Stimulated activated CD4-positive, alpha-beta T cell treated with anti-CD3 and anti-CD28 coated beads, Interleukin-2, amount 100 ng/mL, for 48 hours (primary cell): ENCODE measurements at places on chromosomes 16 and 17.

- DNase-seq: no peak
These were observed 8.4 kb downstream of the FXR2 start for GRCh38 chr17:7606280-7606679.

- DNase-seq: no peak
These were observed 10.5 kb upstream of the HEATR6 start for GRCh38 chr17:60089096-60089806.

DNA sequence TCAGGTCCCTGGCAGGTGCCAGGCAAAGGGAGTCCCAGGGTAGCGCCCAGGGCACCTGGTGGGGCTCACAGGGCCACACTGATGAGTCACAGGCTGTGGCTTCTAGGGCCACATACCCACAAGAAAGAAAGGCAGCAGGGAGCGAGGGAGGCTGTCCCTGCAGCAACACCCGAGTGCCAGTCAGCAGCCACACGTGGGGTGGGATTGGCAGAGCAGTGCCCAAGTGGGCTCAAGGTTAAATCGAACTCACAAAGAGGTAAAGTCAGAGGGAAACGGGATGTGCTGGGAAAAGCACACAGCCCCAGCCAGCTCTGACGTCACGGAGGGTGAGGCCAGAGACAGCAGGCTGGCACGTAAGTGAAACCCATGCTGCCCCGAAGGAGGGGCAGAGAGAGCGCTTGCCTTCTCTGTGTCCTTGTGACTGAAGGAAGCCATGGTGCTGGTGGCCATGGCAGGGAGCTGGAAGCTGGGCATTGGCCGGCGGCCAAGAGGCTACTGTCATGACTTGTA lies 33.8 kb downstream of the FA2H start:
- no peak for DNase-seq

DNA sequence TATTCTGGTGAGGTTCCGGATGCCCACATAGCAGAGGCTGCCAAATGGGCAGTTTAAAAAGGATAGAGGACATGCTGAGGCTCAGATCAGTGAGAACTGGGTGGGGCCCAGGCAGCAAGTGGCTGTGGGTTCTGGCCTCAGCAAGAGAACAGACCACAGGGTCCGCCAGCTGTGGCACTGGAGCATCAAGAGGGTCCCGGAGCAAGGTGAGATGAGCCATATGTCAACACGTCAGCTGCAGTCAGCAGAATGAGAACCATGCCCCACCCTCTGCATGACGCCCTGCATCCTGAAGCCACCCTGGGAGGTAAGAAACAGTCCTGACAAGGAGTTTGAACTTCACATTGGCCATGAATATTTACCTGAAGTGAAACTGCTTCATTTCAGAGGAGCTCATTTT lies 20.1 kb upstream of the CCL5 start:
- no peak for DNase-seq

DNA sequence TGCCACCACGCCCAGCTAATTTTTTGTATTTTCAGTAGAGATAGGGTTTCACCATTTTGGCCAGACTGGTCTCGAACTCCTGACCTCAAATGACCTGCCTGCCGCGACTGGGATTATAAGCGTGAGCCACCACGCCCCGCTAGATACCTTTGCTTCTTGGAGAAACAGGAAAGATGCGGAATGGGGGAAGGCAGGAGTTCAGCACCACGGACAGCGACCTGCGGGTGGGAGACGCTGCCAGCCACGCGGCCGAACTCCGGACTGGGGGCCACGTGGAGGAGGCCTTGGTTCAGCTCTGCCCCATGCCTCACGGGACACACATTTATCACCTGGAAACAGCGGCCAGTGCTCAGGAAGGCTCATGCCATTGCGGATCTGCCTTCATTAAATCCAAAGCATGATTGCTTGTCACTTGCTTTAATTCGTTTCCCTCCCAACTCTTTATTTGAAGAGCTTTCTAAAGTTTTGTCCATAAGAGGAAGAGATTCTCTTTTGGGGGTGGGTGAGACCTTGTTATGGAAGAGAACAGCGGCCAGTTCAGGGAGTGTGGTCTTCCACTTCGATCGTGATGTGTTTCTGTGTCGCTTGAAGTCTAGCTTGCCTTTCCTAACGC lies 219.9 kb downstream of the ENGASE start:
- peak; percentile 28 for DNase-seq

GRCh38 chr16:75416904-75417565 lies 16.3 kb downstream of the CFDP1 start:
- no peak for DNase-seq

- DNase-seq: no peak
These were observed 2.0 kb downstream of the P2RX1 start for GRCh38 chr17:3914312-3914670.

DNA sequence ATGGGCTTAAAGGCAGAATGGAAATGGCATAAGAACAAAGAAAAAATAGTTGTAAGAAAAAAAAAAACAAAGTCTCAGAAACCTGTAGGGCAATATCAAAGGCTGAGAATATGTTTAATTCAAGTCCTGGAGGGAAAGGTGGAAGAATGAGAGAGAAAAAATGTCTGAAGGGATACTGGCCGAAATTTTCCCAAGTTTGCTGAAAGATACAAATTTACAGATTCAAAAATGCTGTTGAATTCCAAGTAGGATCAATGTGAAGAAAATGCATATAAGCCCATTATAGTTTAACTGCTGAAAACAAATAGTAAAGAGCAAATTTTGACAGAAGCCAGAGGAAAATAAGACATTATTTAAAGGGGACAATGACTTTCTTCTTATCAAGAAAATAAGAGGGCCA lies 6.6 kb upstream of the USP22 start:
- no peak for DNase-seq

- DNase-seq: peak; percentile 62
These were observed 3.8 kb upstream of the TAC4 start for GRCh38 chr17:49851387-49852291.

GRCh38 chr16:57804111-57804837 lies 2.0 kb upstream of the KIFC3 start:
- no peak for DNase-seq

DNA sequence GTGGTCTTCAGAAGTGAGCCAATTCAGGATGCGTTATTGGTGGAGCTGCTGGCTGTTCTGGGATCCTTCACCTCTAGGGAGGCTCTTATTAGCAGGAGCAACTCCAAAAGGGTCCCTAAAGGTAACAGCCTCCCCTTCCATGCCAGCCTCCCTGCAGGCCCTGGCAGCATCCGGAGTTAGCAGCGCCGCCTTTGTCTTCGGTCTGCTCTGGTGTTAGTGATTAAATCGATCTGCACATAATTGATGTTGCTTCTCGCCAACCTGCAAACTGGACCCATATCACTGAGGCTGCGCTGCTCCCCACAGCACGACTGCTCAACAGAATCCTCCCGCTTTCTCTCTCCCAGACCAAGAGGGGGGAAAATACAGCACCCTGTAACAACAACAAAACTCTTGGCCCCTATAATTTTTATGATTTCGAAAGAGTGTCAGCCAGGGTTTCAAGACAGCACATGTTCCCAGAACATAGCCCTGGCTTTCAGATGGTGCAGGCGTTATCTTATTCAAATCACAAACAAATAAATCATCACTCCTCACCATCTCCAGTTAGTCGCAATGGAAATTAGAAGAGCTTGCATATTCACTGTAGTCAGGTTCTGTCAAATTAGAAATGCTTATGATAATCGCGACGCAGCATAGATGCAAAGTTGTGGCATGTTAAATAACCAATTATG lies 76.0 kb downstream of the IRX3 start:
- no peak for DNase-seq

DNA sequence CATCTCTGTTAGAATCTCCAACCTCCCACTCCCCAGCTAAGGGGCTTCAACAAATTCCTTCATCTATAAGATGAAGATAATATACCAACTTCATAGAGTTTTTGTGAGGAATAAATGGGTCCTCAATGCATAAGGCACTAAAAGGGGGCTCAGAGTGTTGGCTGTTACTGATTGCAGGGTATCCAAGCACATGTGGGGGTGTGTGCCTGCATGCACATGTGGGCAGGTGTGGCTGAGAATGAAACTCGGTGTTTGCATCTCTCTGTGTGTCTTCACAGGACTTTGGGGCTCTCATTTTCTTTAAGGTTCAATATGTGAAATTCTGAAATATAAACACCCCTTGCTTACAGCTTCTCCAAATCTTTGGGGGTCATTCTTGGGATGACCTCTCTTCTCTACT lies 4.1 kb upstream of the PPP1R9B start:
- no peak for DNase-seq

- no peak for DNase-seq
These were observed 29.5 kb downstream of the METTL16 start for GRCh38 chr17:2482218-2482617.

- DNase-seq: no peak
These were observed 12.6 kb downstream of the BLMH start for GRCh38 chr17:30279156-30279555.

DNA sequence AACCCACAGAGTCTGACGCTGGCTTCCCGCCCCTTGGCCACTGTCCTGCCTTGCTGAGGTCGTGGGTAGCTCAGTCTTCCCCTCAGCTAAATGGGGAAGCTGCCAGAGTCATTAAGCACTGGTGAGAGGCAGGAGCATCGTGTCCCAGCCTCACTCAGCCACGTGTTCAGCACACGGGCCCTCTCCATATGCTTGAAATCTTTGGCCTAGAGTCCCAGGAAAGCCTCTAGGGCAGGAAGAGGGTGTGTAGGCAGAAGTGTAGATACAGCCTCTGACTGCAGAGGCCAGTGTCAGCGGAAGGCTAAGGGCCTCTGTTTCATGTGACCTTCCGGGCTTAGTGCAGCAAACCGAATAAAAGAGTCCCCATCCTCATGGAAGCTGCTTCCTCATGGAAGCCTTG lies 4.1 kb downstream of the DHODH start:
- DNase-seq: no peak

DNA sequence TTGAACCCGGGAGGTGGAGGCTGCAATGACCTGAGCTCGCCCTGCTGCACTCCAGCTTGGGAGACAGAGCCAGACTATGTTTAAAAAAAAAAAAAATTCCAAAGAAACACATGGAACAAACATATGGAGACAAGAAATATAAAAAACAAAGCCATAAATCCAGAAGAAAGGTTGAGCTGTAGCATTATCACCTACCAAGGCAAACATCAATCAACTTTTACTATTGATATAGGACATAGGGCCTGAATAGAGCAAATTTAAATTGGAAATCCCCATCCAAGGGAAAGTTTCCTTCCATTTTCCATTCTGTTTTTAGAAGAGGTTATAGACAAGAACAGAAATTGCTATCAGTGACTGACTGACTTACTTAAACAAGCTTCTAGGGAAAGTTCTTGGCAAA lies 56.6 kb downstream of the SSH2 start:
- DNase-seq: no peak

DNA sequence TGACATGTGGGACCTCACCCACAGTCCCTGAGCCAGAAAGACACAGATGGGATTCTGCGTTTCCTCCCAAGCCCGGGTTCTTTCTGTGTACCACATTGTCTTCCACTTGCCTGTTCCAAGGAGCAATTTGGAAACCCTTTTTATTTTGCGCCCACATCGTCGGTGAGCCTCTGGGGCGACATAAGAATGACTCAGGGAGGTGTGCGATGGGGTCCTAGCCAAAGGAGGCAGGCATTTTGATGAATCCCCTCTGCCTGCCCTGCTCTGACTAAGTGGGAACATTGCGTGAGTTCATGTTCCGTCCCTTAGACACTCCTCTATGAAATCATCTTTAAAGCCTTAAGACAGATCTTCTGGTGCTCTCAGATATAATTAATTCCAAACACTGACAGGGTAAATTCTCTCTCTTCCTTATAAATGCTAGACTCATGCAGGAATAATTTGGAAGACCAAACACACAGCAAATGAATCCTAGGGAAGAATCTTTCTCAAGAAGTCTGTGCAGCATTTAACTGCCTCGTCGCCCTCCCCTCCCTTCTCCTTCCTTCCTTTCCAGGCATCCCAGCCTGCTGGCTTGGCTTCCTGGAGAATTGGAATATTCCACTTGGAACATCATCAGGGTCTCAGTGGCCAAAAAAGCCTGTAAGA lies 52.7 kb upstream of the FOXF1 start:
- DNase-seq: no peak

- no peak for DNase-seq
These were observed 239.9 kb downstream of the PHKB start for GRCh38 chr16:47700857-47701587.

DNA sequence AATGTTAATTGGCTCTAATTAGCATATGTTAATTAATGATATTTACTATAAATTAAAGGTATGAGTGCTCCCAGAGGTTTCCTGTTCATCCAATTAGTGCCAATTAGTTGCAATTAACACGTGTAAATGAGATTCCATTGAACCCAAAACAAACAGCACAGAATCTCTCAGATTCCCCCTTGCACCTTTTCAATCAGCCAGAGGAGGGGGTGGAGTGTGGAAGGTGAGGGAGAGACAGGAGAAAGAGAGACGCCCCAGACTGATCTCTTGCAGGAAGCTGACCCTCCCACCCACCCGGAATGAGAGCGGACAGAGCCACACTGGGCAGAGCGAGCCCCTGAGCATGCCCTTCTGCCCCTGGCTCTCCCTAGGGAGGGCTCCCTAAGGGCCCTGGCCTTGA lies 24.1 kb upstream of the LHX1 start:
- DNase-seq: no peak

DNA sequence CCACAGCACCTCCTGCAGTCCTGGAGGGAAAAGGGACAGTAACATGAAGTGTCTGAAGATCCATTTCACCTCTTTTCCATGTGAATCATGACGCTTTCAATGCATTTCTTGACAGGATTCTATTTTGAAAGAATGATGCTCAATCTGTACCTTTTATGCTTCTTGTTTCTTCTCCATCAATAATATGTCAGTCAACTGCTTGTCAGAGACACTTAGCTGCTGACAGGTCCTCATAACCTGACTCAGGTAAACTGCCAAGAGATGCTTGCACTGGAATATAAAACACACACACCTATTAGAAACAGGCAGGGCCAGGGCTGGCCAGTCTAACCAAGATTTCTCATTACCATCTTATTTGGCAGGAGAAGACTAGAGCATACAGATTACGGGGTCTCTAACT lies 21.6 kb downstream of the ZSWIM7 start:
- DNase-seq: no peak

GRCh38 chr16:87314990-87315420 lies 2.2 kb downstream of the C16orf95 start:
- no peak for DNase-seq

GRCh38 chr17:48254896-48255295 lies 147.3 kb downstream of the SNX11 start:
- no peak for DNase-seq

- no peak for DNase-seq
These were observed 10.2 kb upstream of the ETV4 start for GRCh38 chr17:43556292-43556691.

- no peak for DNase-seq
These were observed 54.6 kb downstream of the IRX6 start for GRCh38 chr16:55378616-55379015.
